ENCODE measurements at places on chromosomes 11 and 22.
A peak's percentile ranks its signal among the peaks of the same experiment; 100 is the strongest.

DNA sequence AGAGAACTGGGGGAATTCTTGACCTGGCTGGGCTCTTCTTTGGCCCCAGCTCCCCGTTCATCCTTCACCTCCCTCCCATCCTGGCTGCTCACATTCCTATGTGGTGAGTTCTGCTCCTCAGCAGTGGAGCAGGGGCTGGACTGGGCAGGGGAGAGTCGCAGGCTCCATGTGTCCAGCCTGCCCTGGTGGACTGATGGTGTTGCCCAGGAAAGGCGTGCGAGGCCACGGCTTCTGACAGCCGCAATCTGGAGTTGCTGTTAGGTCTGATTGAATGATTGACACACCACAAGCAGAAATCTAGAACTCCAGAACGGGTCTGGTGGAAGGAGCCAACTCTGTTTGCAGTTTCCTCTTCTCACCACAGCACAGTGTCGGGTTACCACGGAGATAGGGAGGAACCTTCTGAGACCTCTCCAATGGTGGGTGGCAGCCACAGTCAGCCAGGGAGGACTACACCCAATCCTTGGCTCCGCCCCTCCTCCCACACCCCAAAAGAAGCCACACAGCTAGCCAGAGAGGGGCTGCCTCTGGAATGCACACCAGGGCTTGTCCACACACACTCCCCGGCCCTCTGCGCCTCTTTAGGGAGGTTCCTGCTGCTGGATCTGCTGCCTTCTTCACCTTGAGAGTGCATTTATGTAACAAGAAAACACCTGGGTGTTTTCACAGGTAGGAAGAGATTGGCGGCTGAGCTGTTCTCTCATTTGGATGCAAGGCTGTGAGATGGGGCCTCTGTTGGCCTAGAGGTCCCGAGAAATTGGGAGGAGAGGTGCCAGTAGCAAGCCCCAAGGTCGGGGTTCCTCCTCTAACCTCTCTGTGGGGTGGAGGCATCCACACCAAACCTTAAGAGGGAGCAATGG, 56.4 kb upstream of the CD44 start:
- DNase-seq: peak; percentile 67

GRCh38 chr11:44338026-44338425, 28.1 kb upstream of the ALX4 start:
- no peak for DNase-seq

GRCh38 chr11:135069890-135070289, 657.8 kb upstream of the B3GAT1 start:
- DNase-seq: no peak

GRCh38 chr11:115363426-115363825, 140.8 kb downstream of the CADM1 start:
- no peak for DNase-seq

DNA sequence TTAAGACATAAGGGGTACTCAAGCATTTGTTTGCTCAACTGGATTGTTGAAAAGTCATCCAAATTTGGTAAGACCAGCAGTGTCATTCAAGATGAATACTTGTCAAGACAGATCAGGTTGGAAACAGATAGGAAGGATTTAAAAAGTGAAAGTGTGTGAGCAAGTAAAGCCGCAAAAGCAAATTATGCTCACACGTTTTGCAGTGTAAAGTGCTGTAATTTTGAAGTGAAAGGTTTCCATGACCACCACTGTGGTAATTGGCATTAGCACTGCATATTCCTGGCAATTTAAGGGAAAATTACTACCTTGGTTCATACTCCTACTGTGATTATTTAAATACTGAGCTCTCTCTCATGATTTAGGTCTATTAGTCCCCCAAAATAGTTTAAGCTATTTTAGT, 704.1 kb upstream of the CCDC179 start:
- no peak for DNase-seq

- DNase-seq: no peak
These were observed 147.4 kb downstream of the TRIM29 start for GRCh38 chr11:119990309-119991021.

GRCh38 chr11:72405009-72405408, 29.3 kb downstream of the CLPB start:
- DNase-seq: no peak

- no peak for DNase-seq
These were observed 590 bp upstream of the IGF2 start for GRCh38 chr11:2139621-2140337.

DNA sequence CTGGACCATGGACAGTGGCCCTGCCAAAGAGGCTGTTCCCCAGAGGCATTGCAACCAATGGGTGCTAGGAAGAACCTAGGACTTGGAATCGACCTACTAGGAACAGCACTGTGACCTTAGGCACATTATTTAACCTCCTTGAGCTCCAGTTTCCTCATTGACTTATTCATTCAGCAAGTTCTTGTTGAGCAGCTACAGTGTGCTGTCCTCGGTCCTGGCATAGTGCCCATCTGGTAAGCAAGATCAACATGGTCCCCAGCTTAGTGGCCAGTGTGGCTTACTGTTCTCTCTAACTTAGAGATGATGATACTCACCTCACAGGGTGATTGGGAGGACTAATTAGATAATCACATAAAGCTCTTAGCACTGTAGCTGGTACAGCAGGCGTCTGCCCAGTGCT, 8.2 kb downstream of the ABCG4 start:
- DNase-seq: no peak

GRCh38 chr11:27496461-27496860, 10.1 kb downstream of the LIN7C start:
- DNase-seq: no peak

GRCh38 chr11:117820071-117820470, 4.5 kb downstream of the FXYD2 start:
- no peak for DNase-seq

DNA sequence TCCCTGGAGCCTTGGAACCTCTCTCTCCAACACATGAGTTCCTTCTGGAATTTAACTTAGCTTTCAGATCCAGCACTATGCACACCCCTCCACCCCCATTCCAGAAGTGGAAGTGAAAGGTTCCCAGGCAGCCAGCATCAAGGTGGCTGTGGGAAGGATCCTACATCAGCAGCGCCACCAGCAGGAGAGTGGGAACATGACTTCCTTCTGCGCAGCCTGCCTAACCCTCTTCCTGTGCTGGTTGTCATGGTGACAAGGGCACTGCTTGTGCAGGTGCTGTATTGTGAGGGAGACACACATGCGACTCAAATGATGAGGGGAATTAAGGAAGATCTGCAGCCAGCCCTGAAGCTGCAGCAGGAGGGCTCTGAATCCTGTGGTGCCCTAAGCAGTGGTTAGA, 904.5 kb upstream of the API5 start:
- no peak for DNase-seq

DNA sequence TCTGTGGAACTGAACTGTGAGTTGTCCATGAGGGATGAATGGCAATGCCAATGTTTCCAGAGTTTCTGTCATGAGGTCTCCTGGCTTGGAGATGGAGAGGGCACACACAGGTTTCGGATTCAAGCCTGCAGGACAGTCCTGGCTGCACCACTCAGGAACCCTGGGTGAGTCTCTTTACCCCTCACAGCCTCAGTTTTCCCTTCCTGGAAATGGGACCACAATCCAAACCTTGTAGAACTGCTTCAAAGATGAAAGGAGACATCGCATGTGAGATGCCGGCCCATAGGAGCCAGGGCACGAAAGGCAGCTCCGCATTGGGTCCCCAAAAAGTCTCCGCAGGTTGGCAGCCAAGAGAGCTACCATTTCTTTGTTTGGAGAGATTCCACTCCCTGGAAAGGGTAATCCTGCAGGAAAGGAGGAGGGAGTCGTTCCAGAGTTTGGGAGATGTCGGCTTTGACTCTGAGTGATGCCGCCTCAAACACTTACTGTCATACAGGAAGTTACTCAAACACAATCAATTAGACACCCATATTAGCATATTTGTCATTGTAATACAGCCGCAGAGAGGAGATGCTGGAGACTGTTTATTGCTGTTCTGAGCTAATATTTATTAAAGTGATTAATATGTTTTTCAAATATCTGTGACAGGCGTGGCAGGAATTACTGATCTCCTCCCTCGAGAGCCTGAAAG, 318.3 kb downstream of the MN1 start:
- DNase-seq: no peak

DNA sequence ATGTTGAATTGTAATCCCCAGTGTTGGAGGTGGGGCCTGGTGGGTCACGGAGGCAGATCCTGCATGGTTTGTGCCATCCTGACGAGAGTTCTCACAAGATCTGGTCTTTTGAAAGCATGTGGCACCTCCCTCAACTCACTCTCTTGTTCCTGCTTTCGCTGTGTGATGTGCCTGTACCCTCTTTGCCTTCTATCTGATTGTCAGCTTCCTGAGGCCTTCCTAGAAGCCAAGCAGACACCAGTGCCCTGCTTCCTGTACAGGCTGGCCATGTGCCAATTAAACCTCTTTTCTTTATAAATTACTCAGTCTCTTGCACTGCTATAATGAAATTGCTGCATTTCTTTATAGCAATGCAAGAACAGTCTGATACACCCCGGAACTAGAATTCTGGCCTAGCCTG, 13.1 kb downstream of the PTPN5 start:
- DNase-seq: no peak

- DNase-seq: no peak
These were observed 4.4 kb upstream of the TPCN2 start for GRCh38 chr11:69044111-69045013.

GRCh38 chr11:19786644-19787043, 74.0 kb downstream of the NAV2 start:
- DNase-seq: no peak

- no peak for DNase-seq
These were observed 3.3 kb downstream of the SPATA19 start for GRCh38 chr11:133842053-133842452.

DNA sequence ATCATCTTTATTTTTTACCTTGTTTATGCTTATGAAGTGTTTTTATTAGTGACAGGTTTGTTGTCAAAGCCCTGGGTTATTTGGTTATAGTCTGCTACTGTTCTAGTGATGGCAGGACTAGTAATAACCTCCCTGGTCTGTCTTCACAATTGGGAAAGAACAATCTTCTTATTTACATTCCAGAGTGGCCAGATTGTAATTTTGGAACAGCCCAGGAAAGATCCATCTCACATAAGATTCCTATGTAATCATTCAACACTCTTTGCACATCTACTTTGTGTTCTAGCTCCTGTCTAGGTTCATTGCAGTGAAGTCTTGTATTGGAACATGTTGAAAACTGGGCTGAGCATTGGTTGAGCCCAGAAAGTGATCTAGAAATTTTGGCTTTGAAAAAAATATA, 63.8 kb downstream of the CYB5R2 start:
- no peak for DNase-seq

DNA sequence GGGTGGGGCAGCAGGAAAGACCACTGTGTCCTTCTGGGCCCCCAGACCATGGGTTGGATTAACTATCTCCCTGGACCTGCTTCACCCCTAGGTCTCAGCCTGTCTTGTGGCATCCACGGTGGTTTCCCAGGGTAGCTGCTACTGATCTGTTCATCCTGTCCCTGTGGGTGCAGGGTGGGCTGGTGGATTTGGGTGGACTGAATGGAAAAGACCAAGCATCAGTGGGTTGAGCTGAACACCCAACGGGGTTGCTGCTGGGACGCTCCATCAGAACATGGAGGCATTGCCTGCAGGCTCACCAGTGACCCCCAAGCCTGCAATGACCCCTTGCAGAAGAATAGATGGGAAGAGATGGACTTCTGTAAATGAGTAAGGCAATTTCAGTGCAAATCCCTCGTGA, 812.1 kb downstream of the TBC1D22A start:
- DNase-seq: no peak

GRCh38 chr11:132131047-132131446, 760.6 kb downstream of the NTM start:
- no peak for DNase-seq

GRCh38 chr22:44427611-44428470, 70.2 kb downstream of the RTL6 start:
- no peak for DNase-seq

DNA sequence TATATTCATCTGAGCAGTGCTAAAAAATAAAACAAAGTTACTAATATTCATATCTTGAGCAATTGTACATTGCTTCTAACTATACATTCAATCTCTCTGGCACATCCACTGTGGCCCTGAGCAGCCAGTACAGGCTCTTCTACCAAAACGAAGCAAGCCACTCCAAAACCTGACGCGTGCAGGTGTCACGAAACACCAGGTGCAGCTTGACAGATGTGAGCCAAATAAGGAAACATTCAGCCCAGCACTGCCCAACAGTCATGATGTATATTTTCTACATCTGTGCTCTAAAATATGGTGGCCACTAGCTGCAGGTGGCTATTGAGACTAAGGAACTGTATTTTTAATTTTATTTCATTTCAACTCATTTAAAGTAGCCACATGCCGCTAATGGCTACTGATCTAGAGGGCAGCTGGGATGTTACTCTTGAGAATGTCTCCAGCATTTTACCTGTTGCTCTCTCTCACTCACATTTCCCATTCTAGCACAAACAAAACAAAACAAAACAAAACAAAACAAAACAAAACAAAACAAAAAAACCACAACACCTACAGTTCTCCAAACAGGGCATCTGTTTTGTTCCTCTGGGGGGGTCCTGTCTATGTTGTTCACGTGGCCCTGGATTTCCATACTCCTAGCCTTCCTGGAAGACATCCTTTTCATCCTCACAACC, 77.7 kb downstream of the LARGE1 start:
- DNase-seq: no peak

- no peak for DNase-seq
These were observed 184.1 kb upstream of the SYT13 start for GRCh38 chr11:45470151-45470793.

- no peak for DNase-seq
These were observed 34.8 kb downstream of the CD82 start for GRCh38 chr11:44600261-44600660.

DNA sequence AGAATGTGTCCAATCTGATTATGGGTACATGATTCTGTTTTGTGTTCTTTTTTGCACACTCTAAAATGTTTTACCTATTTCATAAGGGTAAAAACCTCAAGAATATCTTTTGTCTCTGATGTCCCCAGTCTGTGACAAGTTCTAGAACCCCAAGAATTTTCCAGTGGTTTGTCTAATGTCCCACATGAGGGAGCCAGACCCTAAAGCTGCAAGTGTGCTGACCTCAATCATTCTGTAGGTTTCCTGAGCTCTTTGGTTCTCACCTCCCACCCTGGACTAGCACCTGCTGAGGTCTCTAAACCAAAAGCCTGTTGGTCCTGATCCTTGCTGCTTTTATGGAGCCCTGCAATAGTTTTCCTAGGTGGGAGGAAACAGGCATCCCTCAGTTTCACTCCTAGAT, 149.8 kb upstream of the MPPED2 start:
- no peak for DNase-seq

DNA sequence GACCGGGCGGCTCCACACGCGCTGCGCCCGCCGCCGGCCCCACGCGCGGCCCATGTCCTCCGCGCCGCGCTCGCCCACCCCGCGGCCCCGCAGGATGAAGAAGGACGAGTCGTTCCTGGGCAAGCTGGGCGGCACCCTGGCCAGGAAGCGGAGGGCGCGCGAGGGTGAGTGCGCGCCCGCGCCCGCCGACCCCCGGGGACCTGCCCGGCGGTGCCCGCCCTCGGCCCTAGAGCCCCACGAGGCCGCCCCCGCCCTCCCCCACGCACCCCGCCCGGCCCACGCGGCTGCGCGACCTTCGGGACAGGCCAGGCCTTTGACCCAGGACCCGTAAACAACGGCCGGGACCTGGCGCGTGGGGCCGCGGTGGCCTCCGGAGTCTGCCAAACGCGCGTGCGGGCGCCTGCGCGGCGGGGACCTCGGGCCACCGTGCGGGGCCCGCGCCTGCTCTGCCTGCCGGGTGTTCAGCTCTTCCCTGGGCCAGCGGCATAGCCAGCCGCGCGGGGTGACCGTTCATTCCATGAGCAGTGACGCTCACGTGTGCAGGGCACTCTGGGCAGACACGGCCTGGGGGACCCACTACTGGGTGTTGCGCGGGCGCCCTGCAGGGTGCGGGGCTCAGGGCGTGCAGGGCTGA, at the start of gene PARVB:
PARVB (plus strand) TSS at position 15 of the 634 bp plus-strand sequence; CDS start at position 53, 38 bp downstream.
- DNase-seq: no peak
